Putamen (tissue), 1 donor: ENCODE measurements at places on chromosomes 16 and 17.

GRCh38 chr17:68768804-68769203, 167.6 kb upstream of the FAM20A start:
- DNase-seq, result no peak

DNA sequence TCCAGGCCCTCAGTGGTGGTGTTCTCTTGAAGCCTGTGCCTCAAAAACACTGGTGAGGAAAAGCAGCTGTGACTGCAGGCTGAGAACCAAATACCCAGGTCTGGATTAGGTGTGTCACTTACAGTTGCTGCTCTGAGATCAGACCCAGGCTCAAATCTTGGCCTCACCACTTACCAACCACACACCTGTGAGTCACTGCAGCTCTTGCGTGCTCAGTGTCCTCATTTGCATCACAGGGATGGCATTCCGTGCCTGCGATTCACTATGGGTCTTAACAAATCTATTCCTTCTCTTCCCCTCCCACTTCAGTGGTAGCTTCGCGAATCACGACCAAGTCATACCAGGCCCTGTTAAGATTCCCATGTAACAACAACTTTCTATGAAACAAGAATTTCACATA, 233.4 kb upstream of the HSBP1 start:
- DNase-seq, result no peak

DNA sequence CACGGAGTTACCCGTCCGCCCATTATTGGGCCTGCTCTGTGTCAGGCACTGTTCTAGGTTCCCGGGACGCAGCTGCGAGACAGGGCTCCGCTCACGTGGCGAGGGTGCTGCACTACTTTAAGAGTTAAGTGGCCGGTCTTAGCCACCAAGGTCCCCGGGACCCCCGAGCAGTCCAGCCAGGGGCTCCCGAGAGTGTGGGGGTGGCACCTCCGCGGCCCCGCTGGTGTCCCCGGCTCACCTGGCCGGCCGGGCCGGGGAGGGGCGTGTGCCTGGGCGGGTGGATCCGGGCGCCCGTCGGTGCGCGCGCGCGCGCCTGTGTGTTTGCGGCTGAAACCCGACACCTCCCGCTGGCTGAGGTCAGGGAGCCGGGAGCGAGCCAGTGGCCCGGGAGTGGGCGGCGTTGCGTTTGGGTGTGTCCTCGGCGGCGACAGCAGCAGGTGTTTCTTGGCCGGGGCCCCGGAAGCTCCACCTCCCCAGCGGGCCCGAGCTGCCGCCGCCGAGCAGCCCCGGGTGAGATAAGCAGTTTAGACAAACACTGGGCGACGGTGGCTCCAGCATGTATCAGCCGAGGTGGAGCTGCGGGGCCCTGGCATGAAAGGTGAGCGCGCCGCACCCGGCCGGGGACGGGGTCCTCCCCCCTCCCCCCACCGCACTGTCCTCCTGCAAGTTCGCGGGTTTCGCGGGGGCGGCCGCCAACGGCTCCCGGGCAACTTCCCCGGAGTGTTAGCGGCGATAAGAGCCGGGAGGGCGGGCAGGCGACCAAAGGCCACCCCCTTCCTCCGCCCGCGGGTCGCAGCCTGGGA, at the start of gene GSE1:
GSE1 (plus strand) TSS at position 522 of the 803 bp plus-strand sequence; CDS start at position 592, 70 bp downstream.
- DNase-seq, result no peak

DNA sequence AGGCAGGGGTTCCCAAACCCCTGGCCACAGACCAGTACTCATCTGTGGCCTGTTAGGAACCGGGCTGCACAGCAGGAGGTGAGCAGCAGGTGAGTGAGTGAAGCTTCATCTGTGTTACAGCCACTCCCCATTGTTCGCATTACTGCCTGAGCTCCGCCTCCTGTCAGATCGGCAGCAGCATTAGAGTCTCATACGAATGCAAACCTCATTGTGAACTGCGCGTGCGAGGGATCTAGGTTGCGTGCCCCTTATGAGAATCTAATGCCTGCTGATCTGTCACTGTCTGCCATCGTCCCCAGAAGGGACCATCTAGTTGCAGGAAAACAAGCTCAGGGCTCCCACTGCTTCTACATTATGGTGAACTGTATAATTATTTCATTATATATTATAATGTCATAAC, 25.1 kb upstream of the RMI2 start:
- no peak for DNase-seq

DNA sequence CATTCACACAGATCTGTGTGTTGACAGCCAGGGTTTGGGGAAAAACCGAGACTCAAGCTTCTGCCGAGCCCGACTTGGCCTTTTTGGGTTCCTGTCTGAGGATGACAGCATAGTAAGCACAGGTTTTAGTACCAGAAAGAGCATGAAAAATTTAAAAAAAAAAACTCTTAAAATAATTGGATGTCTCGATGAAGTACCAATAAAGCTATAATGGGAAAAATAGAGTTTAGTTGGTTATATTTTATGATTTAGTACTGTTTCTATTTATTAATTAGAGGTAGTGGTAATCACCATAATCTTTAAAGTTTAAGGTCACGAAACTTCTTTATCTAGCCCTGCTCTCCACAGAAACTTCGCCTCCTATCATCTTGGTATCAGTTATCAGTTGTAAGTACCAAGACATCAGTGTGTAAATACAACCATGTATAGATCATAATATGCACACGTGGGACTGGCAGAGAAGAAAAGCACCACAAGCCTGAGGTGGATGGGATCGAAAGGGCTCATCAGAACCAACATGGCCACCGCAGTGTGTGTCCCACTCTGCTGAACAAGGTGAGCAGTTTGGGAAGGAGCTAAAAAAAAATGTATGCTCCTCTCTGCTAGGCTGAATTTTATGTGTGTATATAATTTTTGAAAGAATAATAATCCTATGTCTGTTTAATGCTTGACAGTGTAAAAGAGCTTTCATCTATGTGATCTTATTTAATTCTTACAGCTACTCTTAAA, 14.4 kb upstream of the EEF2K start:
- DNase-seq, result peak; percentile 39

GRCh38 chr17:4184811-4185210, 41.8 kb downstream of the CYB5D2 start:
- DNase-seq, result no peak

DNA sequence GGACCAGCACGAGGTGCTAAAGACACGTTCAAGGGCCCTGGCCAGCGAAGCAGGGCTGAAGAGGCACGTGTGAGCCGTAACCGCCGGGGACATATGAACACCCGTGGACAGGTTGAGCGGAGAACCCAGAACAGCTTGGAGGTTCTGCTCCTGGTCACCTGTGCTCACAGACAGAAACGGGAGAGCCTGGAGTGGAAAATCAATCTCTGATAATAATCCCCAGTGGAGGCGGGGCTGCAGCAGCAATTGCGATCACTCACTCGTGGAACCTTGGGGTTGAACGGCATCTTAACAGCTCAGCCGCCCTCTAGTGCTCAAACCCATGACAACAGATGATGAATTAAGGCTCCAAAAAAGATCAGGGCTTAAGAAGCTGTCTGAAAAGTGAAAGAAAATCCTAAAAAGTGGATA, 25.6 kb downstream of the WIPI1 start:
- no peak for DNase-seq

GRCh38 chr16:75042426-75043174, 43.8 kb downstream of the ZNRF1 start:
- DNase-seq, result no peak

DNA sequence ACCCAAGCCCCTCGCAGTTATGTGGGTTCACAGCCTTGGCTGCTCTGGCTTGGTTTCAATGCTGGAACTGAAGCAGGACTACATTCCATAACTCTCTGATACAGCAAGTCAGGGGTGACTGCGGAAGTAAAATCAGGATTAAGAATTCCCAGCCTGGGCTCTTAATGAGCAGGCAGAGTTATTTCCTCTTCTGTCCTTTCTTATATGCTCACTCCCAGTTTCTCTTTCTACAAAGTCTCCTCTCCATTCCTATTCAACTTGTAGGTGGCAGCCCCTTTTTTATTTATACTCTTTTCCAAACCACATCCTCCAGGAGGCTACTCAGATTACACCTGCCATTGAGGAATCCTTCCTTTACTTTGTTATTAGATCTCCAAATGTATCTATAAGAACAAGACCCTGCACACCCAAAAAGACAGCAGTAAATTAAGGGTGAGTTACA, 40.3 kb downstream of the HOXB1 start:
- no peak for DNase-seq
